ENCODE measurements at places on chromosomes 6 and 20.

GRCh38 chr6:16676978-16677377, 84.3 kb downstream of the ATXN1 start:
- DNase-seq = no peak

DNA sequence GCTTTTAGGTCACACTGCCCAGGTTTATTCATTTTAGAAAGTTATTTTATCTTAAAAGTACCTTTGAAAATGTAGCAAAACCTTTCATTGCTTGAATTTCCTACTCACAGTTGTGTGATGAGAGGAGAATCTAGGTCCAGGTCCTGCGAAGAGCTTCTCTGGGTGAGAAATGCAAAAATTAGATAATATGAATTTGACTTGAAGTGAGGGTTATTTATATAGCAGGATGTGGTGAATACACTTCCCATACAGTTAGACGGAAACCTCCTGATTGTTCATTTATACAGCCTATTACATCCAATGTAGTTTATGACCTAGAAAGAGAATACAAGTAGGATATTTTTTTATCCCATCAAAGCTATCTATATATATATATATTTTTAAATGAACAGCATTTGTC, 30.5 kb downstream of the CDKAL1 start:
- DNase-seq = peak; percentile 40

GRCh38 chr20:23396950-23397627, 24.2 kb downstream of the NAPB start:
- no peak for DNase-seq

GRCh38 chr20:41387444-41387851, 20.8 kb upstream of the EMILIN3 start:
- no peak for DNase-seq

- DNase-seq = no peak
Observed at GRCh38 chr6:2111162-2111677, 134.2 kb downstream of the GMDS start.

Measured in retina (tissue), 1 donor.